ENCODE measurements at places on chromosomes 1 and 21.

GRCh38 chr1:244322181-244322580 is 129.5 kb downstream of the ADSS2 start:
- no peak for DNase-seq

- no peak for DNase-seq
Measured at GRCh38 chr1:172465617-172466016, 21.7 kb upstream of the PIGC start.

DNA sequence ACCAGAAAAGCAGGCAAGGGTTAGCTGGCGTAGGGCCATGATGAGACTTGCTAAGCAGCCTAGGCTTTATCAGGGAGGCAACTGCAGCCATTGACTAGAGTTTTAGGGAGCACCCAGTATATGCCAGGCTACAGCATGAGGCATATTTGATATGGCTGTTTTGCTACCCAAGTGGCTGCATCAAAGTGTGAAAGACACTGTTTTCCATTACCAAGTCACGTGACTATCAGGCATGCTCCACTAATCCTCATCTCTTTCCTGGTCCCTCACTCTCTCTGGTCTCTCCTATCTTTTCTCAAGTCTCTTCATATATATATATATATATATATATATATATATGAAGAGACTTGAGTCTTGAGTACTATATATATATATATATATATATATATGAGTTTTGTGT is 206.7 kb upstream of the POU3F1 start:
- DNase-seq, result no peak

GRCh38 chr21:31354604-31355443 is 10.8 kb upstream of the TIAM1 start:
- no peak for DNase-seq

DNA sequence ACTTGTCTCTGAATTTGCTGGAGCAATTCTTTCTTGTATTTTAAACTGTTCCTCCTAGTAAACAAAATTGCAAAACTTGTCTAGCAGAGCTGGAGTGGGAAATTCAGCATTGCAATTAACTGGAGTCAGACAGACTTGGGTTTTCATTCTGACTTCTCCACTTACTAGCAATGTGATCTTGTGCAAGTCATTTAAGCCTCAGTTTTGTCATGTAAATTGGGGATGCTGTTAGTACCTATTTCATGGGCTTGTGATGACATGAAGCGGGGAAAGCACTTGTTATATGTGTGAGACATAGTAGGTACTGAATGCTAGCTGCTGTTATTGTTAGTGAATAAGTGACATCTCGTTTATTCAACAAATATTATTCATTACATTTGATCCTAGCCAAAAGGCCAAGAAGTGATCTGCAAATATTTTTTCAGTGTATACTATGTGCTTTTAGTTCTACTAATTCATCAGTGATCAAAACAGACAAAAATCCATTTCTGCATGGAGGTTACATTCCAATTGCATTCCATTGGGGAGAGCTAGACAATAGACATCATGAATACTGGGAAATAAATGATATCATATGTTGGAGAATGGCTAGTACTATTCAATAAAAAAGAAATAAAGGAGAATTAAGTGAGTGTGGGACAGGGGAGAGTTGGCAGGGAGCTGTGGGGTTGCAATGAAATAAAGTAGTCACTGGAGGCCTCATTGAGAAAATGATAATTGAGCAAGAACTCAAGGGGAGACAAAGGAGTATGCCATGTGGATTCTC is 47.1 kb downstream of the CACHD1 start:
- no peak for DNase-seq

GRCh38 chr1:11412141-11412540 is 66.8 kb upstream of the DISP3 start:
- no peak for DNase-seq

GRCh38 chr1:89855413-89856123 is 34.7 kb downstream of the LRRC8D start:
- DNase-seq, result no peak

DNA sequence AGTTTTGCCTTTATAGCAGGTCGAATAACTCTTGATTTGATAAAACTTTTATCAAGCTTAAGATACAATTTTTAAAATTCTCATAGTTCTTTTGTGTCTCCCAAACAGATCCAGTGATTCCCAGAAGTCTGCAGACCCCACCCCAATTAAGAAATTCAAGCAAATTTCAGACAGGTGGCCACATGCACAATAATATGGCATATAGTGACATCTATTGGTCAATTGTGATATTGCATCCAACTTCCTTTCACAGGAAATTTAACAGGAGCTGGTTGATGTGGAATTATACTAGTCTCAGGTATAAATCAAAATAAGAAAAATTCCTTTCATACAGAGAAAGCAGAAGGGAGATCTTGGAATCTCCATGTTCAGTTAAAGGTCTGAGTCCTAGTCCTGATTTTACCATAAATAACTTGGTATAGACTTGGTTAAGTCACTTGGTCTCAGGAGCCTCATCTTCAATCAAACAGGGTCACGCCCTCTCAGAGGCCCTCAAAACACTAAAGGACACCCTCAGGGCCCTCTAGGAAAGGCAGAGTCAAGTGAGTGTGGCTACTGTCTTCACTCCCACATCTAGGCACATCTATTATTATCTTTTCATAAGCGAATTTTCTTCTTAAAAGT is 24.1 kb downstream of the PIGM start:
- no peak for DNase-seq

DNA sequence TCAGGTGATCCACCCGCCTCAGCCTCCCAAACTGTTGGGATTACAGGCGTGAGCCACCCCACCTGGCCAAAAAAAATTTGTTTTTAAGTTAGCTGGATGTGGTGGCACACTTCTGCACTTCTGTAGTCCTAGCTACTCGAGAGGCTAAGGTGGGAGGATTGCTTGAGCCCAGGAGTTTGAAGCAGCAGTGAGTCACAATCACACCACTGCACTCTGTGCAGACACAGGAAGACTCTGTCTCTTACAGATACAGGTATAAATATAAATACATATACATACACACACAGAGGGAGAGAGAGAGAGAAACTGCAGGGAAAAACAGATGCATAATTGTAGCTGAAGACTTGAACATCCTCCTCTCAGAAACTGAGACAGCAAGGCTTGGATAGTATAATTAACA is 34.8 kb upstream of the EPS15 start:
- no peak for DNase-seq

DNA sequence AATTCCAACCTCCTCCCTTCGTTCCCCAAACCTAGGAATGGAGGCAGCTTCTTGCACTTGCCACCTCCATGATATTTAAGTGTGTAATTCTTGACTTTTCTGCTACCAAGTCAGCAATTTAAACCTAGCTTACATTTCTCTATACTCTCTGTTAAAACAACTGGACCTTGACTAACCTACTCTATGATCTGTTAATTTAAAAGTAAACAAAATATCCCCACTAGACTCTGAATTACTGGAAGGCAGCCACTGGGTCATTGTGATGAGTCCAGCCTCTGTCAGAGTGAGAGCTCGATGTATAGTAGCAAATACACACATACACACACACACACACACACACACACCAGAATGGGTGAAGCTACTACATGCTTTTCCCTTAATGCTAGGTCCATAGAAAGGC is 40.0 kb upstream of the DHCR24 start:
- DNase-seq, result no peak

- DNase-seq, result no peak
Measured at GRCh38 chr1:42743317-42744147, 3.5 kb upstream of the CLDN19 start.

All from SIG-M5 (cell line).